ENCODE measurements at places on chromosomes 7 and 10.

- no peak for DNase-seq
Measured at GRCh38 chr7:135710417-135711138, 17.4 kb downstream of the SLC13A4 start.

- no peak for DNase-seq
Measured at GRCh38 chr7:42024537-42024936, 212.5 kb downstream of the GLI3 start.

DNA sequence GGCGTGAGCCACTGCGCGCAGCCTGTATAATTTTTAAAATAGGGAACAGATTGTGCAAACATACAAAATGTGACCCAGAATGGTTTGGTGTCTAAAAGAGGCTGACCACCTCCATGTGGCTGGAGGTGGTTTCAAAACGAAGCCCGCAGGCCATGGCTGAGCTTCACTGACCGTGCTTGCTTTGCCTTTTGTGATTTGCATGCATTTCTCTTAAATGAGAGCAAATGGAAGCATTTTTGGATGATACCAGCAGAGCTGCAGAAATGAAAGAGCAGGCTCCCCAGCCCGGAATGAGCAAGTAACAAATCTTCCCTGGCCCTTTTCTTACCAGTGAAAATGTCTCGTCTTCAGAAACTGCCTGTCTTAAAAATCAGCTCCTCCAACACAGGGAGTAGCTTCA is 239.9 kb downstream of the CAMK1D start:
- no peak for DNase-seq

GRCh38 chr10:5719546-5719945 is 34.9 kb downstream of the TASOR2 start:
- DNase-seq = no peak

GRCh38 chr10:24778298-24778697 is 54.6 kb upstream of the ARHGAP21 start:
- no peak for DNase-seq

DNA sequence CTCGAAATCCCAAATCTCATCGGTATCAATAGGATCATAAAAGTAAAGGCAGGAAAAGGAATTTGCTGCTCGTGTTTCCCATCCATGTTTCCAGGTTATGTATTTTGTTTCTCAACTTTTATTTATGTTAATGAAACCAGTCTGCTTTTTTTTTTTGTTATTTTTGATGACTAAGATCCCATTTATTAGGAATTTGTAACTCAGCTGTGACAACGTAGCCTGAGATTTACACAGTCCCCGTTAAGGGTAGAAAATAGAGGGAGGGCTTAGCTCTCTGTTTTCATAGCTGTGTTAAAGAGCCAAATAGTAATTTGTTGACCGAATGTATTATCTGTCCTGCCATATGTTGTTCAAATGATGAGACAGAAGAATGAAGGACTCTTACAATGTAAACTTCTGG is 164.0 kb downstream of the MGMT start:
- DNase-seq = no peak

GRCh38 chr7:116597384-116597783 is 72.5 kb downstream of the CAV1 start:
- DNase-seq = no peak

GRCh38 chr7:25303281-25304181 is 75.2 kb upstream of the NPVF start:
- no peak for DNase-seq

DNA sequence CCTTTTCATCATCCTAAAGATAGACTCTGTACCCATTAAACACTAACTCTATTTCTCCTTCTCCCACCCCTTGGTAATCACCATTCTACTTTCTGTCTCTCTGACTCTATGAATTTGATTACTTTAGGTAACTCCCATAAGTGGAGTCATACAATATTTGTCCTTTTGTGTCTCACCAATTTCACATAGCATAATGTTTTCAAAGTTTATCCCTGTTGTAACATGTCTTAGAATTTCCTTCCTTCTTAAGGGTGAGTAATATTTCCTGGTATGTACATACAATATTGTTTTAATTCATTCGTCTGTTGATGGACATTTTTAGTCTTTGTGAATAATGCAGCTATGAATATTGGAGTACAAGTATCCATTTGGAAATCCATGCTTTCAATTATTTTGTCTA is 50.9 kb upstream of the CDCA7L start:
- DNase-seq = no peak

GRCh38 chr7:26782501-26782900 is 81.9 kb downstream of the SKAP2 start:
- no peak for DNase-seq

DNA sequence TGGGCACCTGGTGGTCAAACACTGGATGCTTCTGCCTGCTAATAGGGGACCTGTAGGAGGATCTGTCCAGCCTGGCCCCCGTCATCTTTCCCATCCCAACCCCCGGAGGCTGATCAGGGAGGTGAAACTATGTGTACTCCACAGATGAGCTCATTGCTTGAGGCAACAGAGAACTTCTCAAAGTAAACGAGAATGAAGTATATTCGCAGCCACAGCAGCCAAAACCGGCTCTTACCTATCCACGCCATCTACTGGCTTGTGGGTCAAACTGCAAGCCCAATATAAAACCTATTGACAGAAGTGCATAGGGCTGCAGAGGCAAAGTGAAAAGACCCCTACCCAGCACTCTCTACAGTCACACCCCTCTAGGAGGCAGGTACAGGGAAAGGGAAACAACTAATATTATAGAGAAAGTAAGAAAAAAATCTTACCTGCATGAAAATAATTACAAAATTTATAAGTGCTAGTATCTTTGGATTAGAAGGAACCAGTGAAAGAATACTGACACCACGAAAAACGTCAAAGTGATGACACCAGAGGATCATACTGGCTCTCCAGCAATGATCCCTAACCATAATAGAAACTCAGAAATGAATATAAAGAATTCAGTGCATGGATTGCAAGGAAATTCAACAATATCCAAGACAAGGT is 973.5 kb downstream of the ANKRD7 start:
- no peak for DNase-seq

DNA sequence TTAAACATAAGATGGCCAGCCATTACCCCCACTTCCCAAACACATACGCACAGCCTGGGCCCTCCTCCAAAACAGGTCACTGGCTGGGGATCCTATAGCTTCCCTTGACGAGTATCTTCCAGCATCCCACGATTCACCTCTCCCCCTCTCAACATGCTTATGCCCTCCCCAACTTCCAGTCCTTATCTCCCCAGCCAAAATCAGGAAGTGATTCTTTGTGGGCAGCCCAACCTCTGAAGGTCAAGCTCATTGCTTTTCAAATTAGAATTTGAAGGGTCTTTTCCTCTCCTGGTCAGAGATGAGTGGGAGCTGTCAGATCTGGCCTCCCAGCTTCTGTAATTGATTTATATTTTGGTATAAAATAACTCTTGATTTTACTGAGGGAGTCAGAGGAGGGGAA is 133.6 kb downstream of the ATXN7L1 start:
- DNase-seq = no peak

GRCh38 chr10:71077143-71077581 is 135.2 kb upstream of the UNC5B start:
- no peak for DNase-seq

GRCh38 chr10:118742782-118743181 is 12.0 kb downstream of the CACUL1 start:
- no peak for DNase-seq

GRCh38 chr7:39033885-39034624 is 56.3 kb downstream of the POU6F2 start:
- DNase-seq = no peak

DNA sequence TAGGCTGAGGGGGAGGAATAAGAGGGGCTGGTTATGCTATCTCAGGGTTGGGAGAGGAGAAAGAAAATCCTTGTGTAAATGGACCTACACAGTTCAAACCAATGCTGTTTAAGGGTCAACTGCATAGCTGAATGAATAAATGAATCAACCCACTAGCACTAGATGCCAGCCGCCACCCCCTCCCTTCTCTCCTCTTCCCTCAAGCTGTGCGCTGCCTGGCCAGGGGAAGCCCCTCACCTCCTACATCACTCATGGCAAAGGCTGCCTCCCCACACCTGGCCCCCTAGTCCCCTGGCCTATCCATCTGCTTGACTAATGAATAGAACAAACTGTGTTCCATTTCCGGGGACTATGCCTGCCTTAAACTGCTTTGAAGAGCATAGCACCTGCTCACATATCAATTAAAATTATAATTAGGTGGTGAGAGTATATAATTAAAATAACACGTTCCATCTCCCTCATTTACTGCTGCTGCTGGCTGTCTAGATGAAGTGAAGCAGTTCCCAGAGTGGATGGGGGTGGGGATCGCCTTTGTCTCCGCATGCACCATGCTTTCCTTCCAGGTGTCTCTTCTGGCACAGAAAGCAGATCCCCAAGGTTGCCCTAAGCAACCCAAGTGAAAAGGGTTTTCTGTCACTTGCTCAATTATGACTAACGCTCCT is 32.6 kb downstream of the GRID1 start:
- DNase-seq = no peak

DNA sequence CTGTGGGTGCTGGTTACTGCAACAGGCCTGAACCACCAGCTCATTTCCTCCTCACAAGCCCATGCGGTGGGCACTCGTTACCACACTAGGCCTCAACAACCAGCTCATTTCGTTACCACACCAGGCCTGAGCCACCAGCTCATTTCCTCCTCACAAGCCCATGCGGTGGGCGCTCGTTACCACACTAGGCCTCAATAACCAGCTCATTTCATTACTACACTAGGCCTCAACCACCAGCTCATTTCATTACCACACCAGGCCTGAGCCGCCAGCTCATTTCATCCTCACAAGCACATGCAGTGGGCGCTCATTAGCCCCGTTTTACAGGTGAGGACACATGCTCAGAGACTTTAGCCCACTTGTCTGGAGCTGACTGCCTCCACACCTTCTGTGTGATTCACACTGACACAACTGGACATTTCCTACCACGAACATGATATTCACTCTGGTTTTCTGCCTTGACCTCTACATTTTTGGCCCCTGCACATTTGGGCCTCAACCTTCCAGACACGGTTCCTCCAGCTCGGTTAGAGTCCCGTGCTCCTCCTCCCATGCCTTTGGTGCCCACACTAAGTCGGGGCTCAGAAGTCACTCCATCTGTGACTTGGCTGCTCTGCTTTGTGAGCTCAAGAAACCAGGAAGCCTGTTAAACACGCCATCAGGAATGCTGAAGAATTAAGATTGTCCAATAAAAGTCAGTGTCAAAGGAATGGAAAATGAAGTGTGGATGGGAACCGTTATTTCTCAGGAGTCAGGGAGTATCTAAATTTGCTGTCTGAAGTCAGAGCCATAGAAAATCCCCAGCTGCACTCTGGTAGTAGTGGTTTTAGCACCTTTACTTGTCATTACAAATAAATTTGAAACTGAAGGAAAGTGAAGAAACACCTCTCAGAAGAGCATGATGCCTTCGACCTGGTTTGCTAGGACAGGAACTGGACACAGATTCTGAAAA is 55.8 kb upstream of the LANCL2 start:
- no peak for DNase-seq

DNA sequence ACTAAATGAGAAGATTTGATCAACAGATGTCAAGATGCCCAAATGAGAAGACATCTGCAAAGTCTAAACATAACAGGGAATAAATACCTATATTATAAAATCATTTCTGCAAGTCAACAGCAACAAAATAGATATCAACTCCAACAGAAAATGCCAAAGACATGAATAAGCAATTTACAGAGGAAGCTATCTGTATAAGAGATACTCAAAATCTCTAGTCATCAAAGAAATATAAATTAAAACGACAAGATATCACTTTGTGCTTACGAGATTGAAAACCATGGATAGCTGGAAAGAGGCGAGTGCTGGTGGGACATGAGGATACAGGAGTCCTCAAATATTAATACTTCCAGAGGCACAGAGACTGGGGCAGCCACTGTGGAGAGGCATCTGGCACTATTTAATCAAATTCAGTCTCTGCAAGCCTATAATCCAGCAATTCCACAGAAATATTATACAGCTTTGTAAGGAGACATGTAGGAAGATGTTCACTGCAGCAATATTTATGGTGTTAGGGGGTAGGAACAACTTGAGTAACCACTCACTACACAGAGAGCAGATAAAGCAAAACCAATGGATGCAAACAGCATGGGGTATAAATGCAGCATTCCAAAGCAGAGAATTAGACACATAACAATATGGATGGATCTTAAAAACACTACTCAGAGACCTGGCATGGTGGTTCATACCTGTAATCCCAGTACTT is 4.8 kb downstream of the DNMBP start:
- DNase-seq = no peak

- DNase-seq = no peak
Measured at GRCh38 chr7:155551785-155552611, 5.6 kb upstream of the CNPY1 start.

DNA sequence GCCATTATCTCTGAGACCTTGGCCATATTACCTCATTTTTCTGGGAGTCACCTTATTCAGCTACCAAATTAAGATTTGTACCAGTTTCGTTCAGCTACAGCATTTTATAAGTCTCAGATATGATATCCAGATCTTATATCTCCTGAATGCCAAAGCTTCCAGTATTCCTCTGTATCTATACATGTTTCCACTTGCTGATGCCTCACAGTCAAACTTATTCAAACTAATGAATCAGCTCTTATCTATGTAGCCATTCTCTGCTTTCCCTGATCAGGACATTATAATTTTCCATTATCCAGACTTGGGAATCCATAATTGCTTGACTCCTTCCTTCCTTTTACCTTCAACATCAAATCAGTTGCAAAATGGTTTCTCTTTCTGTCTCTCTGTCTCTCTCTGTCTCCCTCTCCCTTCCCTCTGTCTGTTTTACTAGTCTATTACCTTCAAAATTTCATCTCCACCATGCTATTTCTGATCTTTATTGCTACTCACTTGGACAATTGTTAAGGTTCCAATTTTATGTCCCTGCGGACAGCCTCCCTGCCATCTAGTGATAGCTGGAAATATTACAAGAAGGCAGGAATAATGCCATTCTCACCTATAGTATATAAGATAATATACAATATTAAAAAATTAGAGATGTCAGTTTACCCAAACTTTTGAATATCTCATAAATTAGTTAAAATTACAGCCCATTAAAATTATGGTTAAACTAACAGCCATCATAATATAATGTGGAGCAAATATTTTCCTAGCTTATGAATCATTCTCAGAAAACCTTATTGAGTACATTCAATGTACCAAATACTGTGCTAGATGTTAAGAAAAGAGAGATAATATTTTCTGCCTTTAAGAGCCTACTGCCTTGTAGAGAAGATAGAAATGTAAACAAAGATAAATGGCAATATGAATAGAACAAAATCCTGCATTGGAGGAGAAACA is 89.8 kb downstream of the PCLO start:
- DNase-seq = no peak

DNA sequence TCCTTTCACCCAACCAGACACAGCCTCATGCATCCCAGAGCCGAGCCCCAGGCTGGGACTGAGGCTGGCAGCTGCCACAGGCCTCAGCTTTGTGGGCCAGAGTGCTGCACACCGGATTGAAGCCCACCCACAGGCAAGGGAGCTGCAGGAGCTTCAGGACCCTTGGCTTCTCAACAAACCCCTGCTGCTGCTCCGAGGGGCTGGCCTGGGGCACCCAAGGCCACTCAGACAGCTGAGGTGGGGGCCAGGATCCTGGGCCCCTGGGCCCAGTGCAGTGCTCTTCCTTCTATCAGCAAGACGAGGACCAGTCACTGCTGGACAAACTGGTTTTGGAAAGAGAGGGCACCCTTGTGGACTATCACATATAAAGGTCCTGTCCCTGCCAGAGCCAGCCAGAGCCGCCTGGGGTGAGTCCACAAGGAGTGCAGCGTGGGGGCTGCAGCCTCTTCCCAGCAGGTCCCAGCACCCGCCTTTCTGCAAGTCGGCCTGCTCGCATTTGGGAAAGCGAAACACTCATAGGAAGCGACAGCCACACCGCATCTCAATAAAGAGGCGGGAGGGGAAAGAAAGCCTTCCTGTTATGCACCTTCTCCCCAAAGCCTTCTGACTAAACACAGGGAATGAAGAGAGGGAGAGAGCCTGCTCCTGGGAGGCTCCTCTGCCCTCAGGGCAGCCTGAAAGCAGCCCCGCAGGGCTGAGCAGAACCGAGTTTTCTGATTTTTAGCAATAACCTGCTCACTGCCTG is 9.5 kb upstream of the TCERG1L start:
- DNase-seq = no peak
